Central memory CD4-positive, alpha-beta T cell (primary cell): ENCODE measurements at places on chromosomes 12 and 14.

DNA sequence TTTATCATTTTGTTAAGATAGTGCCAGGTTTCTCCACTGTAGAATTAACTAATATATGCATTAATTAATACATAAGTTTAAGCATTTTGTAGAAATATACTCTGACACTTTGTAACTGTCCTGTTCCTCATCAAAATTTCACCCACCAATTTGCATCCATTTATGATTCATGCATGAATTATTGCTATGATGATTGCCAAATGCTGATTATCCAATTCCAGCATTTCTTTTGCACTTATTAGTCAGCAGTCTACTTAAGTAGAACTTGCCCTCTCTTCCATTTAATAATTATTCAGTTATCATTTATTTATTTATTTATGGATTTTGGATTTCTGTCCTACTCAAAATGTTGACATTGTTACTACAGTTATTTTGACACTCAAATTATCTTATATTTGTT is 72.2 kb downstream of the SLC6A15 start:
- no peak for DNase-seq

DNA sequence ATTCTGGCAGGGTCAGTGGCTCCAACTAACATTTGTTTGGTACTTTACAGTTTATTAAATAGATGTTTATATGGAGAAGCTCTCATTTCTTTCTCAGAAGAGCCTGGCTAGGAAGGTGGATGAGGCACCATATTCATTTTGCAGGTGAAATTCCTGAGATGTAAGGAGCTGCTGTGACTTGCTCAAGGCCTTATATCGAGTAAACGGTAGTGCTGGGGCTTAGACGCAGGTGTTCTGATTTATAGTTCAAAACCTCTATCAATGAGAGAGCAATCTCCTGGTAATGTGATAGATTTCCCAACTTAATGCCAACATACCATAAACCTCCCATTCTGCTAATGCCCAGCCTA is 42.3 kb downstream of the DAD1 start:
- DNase-seq: no peak

DNA sequence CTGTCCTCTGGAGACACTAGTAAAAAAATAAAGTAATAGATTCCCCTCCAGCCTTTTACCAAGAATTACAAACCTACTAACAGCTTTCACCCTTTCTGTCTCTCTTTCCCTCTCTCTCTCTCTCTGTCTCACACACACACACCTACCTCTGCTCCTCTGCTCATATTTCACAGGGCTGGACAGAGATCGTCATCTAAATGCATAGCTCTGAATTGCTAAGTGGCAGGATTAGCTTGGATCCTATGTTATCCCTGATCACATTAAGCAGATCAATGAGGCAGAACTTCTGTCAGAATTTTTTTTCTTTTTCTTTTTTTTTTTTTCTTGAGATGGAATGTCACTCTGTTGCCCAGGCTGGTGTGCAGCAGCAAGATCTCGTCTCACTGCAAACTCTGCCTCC is 22.9 kb downstream of the VCPKMT start:
- DNase-seq: no peak

GRCh38 chr14:96160076-96160912 is 44.3 kb upstream of the BDKRB2 start:
- DNase-seq: no peak

DNA sequence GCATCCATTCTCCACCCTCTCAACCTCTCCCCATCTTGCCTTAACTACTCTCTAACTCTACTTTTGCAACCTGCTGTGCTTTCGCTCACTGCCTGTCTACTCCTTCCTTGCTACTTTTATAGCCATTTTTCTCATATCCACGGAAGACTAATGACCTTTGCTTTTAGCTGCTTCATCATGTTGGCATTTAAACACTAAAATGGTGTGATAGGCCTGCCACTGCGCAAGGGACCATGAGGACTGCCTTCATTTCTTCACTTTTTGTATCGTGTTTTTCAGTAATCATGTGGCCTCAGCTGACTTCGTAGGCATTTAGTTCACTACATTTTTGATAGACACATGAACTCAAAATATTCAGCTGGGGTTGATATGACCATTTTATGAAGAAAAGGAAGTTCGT is 252.1 kb downstream of the BCAT1 start:
- DNase-seq: no peak

GRCh38 chr12:12440784-12441428 is 84.0 kb downstream of the BORCS5 start:
- no peak for DNase-seq

- DNase-seq: no peak
Measured at GRCh38 chr12:14356147-14356546, 9.3 kb upstream of the ATF7IP start.

DNA sequence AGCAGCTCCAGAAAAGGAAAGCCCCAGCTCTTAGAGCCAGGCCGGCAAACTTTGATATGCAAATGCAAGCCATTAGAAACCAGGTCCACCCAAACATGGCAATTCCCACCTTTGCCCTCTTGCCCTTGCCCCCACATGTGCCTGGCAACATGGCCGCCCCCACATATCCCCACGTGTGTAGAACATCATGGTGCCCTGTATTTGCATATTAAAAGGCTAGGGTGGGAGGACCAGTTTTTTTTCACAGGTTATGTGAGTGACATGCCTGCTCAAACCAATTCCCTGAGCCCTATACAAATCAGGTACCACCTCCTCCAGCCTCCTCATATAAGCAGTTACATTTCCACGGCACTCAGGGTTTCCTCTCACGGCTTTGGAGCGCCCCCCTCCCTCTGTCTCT is 6.1 kb upstream of the ALDH1L2 start:
- no peak for DNase-seq
